T1000 (cell line): ENCODE measurements at places on chromosomes 11 and 22.

DNA sequence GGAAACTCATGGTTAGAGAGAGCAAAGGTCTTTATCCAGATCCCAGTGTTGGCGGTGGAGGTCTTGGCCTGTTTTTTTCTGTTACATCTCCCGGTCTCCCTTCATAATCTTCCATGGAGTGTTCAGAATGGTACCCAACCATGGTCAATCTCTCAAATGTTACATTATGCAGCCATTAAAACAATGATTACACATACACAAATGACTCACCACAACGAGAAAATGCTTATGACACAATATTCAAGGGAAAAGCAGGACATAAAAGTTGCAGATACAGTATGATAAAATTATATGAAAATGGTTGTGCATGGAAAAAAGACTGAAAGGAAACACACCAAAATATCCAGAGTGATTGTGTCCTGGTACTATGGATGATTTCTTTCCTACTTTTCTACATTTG lies 17.8 kb upstream of the CSNK1E start:
- DNase-seq, result no peak

GRCh38 chr22:50734343-50734771 lies 3.6 kb upstream of the ACR start:
- no peak for DNase-seq

- no peak for DNase-seq
Measured at GRCh38 chr22:37482244-37482643, 3.9 kb downstream of the MFNG start.

- DNase-seq, result no peak
Measured at GRCh38 chr11:15544353-15544752, 429.6 kb downstream of the INSC start.

DNA sequence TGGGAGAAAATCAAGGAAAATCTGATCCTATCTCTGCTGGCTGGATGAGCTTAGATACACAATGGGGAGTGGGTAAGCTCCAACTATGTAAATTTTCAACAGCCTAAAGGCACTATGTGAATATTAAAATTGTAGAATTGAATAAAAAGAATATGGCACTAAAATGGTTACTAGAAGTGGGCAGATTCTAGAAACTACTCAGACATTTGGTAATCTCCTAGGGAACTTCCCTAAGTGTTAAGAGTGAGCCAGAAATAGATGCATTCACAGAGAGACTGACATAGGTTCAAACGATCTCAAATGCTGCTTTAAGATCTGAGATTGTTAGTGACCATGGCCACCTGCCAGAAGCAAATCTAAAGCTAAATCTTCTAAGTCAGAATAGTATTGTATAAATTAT lies 4.3 kb upstream of the OR52E1 start:
- no peak for DNase-seq

GRCh38 chr11:102216433-102217075 lies 100.7 kb upstream of the BIRC3 start:
- no peak for DNase-seq

GRCh38 chr22:47539374-47539773 lies 776.9 kb downstream of the TBC1D22A start:
- no peak for DNase-seq

DNA sequence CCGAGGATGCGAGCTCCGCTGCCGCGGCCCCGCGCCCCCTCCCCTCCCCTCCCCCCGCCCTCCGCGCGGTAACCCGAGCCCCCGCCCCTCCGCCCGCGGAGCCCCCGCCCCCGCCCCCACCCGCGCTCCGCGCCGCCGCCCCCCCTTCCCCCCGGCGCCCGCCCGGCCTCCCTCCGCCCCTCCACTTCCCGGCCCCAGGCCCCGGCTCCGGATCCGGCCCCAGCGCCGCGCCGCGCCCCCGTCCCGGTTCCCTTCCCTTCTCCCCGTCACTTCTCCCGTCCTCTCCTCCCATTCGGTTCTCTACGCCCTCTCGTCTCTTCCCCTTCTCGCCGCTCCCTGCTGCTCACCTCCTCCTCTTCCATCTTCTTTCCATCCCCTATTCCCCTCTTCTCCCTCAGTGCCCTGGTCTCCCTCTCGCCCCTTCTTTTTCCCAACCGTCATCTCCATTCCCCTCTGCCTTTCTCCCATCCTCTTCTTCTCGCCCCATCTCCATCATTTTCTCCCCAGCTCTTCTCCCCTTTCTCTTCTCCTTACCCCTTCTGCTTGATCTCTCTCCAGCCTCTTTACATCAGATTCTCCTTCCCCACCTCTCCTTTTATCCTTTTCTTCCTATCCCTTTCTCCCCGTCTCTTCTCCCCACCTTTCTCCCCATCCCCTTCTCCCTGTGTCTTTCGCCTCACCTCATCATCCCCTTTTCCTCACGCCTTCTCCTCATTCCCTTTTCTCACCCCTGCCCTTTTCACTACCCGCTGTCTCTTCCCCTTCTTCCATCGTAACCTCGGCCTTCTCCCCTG lies at the start of gene DCHS1:
Gene DCHS1 (minus strand): TSS at position 20 of the 794 bp plus-strand sequence. CDS start 14,196 bp downstream, outside the sequence.
- no peak for DNase-seq

DNA sequence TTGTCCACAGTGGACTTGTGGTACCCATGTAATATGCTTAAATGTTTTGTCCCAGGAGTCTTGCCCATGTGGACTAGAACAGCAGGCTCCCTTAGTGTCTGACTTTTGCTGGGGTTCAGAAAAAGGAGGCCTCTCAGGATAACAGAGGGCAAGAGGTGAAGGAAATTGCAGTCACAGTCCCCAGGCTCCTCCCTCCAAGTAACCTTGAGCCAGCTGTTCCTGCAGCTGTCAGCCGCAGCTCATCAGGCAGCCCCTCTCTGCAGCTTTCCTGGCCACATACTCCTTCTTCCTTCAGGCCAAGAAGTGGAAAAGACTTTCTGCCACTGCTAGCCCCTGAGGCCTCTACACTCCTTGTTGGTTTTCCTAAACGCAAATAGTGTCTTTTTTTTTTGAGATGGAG lies 6.3 kb upstream of the MYO18B start:
- no peak for DNase-seq

DNA sequence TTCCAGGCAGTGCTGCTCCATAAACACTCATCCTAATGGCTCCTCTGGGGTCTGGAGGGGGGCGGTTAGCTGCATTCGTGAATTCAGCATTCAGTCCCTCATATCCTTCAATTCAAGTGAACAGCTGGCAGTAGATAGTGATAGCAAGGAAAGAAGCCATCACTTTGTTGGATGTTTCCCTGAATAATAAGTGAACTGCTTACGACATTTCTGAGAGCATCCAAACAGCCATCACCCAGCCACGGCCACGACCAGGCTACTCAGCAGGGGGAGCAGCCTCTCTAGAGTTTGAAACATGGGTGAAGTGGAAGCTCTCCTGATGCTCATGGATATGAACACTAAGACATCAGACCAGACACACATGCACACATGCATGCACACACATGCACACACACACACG lies 163.6 kb downstream of the NTM start:
- DNase-seq, result no peak

DNA sequence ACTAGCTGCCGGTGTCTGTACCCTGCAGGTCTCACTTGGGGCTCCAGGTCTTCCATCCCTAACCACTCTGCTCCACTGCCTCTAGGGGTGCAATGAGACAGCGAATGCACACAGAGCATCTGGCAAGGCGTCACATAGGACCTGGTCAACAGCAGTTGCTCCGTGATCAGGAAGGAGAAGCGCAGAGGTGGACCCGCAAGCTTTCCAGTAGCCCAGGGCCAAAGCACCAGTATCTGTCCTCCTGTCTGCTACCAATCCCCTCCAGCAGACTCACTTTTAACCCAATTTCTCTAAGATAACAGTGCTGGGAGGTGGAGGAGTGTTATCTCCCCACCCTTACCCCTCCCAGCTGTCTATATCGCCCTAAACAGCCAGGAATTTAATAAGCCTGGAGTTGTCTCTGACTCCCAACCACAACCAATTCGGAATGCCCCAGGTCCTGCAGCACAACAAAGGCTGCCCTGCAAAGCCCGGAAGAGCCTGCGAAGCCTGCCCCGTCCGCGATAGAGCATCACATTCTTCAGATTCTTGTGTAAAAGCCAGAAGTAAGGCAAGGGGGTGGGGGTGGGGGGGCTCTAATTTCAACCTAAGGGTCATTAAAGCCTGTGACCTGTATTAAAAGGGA lies 19.3 kb downstream of the MYH9 start:
- DNase-seq, result peak; percentile 53

- no peak for DNase-seq
Measured at GRCh38 chr22:37806409-37807333, 1.1 kb upstream of the GCAT start.

GRCh38 chr11:37411289-37411688 lies 813.3 kb upstream of the RAG2 start:
- no peak for DNase-seq

- no peak for DNase-seq
Measured at GRCh38 chr11:104883342-104883741, 14.9 kb downstream of the CASP12 start.

- no peak for DNase-seq
Measured at GRCh38 chr11:103070142-103070541, 21.8 kb downstream of the DCUN1D5 start.

DNA sequence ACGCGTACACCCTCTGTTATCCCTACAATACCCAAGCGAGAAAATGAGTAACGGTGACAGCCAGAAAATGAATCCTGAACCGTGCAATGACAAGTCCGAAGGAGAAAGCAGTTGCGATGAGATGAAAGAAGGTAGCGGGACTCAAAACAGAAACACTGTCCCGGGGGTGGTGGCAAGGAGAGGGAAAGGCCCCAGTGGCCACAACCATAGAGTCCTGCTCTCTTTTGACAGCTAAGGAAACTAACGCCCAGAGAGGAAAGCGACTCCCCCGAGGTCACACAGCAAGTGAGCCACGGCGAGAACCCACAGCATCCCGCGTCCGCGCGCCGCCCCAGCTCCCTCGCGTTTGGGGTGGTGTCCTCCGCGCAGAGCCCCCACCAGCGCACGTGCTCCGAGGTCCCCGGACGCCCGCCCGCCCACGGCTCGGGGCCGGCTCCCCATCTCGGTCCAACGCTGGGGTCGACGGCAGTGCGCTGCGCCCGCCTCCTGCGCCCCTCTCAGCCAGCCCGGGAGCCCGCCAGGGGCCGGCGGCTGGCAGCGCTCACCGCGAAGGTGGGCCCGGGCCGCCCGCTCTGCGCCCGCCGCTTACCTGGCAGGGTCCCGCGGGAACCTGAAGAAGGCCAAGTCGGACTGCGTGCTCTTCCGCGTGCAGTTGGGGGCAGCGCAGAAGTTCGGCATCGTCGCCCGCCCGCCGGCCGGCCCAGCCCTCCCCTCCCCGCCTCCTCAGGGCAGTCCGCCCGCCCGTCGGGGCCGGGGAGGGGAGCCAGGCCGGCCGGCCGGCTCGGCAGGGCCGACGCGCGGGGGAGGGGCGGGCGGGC lies 564 bp downstream of the THAP12 start:
- no peak for DNase-seq

GRCh38 chr11:104148706-104149105 lies 15.2 kb downstream of the PDGFD start:
- DNase-seq, result no peak

- no peak for DNase-seq
Measured at GRCh38 chr11:109507331-109507730, 85.3 kb downstream of the C11orf87 start.

DNA sequence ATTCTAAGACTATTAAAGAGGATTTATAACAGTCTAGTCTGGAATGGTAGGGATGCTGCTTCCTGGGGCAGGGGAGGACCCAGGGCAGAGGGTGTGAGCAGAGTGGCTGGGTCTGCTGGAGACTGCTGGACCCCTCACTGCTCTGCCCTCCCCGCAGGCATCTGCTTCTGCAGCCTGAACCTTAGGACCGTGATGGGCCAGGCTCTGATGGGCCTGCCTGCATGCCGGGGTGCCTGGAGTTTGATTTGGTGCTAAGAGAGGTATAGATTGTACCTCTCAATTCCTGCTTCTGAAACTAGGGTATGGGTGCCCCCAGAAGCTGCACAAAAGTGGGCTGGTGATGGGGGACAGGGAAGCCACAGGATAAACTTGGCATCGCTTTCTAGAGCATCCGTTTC lies 54.9 kb downstream of the CD82 start:
- no peak for DNase-seq

GRCh38 chr11:10326012-10326964 lies 21.4 kb downstream of the ADM start:
- no peak for DNase-seq

- no peak for DNase-seq
Measured at GRCh38 chr11:45050111-45050510, 96.3 kb upstream of the PRDM11 start.

GRCh38 chr11:65796726-65797601 lies 10.1 kb downstream of the OVOL1 start:
- no peak for DNase-seq

DNA sequence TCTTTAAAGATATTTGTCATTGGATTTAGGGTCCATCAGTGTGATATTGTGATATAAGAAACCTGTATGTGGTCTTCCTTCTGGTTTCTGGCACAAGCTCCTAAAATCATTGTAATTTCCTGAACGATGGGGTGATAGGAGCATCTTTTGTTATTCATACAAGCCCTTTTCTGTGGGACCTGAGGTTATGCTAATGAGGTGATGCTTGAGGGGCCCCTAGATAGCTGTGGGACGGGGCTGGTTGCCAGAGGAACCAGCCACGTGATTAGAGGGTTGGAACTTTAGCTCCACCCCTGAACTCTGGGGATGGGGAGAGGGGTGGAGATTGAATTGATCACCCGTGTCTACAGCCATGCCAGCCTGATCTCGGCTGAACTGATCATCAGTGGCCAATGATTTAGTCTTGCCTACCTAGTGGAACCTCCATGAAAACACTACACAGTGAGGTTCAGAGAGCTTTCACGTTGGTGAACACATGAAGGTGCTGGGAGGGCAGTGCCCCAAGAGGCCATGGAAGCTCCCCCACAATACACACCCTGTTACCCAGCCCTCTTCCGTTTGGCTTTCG lies 62.8 kb downstream of the BCR start:
- DNase-seq, result no peak

DNA sequence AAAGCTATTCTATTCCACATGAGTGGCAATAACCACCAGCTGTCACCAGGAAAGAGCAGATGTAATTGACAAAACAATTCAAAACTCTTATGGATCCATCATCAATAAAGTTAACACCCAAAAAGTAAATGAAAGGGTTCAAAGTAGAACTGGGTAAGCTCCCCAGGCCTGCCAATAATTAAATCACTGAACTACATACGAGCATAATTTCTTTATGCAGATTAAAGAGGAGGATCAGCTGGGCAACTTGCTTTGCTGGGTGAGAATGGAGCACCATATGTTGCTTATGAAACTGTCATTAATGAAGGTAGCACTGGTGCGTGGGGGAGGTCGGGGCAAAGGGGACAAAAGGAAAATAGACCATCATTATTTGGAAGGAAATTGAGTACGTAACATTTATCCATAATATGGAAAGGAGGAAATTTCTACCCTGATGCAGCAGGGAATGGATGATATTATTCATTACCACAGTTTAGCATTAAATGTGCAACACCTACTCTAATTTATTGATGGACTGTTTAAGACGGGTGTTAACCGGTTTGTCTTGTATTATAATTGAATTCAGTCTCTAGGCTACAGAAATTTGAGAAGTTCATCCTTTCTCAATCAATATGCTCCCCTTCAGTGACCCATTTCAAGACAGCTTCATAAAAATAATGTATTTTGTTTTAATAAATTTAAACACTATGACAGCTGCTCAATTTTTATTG lies 315.9 kb downstream of the CADM1 start:
- DNase-seq, result no peak

DNA sequence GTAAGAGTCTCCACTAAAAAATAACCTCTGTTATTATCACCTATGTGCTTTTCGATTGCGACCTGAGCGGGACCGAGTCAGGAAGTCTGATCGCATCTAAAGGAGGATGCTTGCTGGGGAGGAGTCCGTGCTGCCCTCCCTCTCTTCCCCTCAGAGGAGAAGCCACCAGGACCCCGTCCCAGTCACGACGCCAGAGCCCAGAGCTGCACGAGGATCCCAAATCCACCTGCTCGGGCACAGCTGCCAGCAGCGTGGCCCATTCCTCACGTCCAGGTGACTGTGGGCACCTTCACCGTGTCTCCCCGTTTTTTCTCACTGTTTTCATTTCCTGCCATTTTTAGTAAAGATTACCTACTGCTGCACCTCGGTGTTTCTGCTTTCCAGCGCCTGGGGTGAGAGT lies 390.3 kb downstream of the BRD1 start:
- DNase-seq, result no peak
